ENCODE measurements at places on chromosomes 6 and 20.

DNA sequence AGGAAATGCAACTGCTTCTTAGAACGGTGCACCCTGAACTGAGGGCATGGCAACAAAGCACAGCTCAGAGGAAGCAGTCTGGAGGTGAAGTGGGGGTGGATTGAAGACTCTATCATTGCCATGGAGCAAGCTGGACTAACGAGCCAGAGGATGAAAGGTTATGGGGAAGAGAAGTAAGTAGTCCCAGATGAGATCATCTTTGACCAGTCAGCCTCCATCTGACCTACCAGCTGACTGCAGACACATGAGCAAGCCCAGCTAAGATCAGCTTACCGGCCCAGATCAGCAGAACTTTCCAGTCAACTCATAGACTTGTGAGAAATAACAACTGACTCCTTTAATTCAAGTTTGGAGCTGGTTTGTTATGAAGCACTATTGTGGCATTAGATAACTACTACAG is 9.1 kb upstream of the JAG1 start:
- no peak for DNase-seq

DNA sequence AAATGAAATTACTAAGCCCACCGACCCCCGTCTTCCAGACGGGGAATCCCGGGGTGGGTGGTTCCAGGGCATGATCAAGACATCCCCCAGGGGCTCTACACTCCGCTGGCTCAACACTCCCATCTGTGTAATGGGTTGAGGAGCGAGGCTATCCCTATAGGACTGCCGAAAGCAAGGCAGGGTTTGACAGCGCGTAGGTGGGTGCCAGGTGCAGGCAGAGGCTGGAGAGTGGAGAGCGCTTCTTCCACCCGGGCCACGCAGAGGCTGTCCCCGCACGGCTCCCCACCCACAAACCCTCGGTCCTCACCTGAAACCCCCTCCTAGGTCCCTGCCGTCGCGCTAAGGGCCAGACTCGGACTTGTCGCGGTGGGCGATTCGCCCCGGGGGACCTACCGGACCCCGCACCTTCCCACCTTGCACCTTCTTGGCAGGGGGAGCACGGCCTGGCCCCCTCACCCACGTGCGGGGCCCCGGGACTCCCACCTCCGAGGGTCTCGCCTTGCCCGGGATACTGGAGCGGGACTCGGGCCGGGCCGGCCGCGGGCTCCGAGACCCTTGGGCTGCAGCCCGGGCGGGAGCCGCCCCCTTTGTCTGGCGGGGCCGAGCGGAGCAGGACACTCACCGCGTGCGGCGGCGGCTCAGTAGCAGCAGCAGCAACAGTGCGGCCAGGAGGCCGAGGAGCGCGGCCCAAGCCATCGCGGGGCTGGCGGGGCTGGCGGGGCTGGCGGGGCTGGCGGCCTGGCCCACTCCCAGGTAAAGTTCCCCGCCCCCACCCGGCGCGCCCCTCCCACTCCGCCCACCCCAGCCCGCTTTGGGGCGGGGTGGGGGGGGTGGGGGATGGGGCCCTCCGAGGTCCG is at the start of gene PTGIS:
Gene PTGIS, minus strand, starts transcription at position 717 of the 857 bp plus-strand sequence. Its CDS starts 21 bp downstream, at position 696.
- no peak for DNase-seq

GRCh38 chr6:82989736-82990290 is 75.8 kb downstream of the UBE3D start:
- DNase-seq = no peak

- DNase-seq = no peak
These were observed 64.9 kb upstream of the BTBD3 start for GRCh38 chr20:11852811-11853210.

DNA sequence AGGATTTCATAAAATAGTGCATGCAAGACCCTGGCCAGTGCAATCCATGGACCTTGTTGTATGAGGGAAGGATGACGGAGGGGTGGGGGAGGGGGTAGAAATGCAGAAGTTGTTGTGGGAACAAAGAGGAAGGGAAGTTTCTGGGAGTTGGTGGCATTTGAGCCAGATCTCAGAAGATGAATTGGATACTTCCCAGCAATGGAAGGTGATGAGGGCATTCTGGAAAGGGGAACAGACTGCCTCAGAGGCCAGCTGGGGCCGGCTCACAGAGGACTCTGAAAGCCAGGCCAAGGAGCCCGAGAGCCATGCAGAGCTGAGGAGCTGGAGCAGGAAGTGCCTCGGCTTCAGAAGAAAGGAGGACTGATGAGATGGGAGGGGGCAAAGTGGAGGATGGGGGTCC is 2.7 kb downstream of the TMEM74B start:
- DNase-seq = no peak

GRCh38 chr6:75386050-75386770 is 101.6 kb upstream of the TMEM30A start:
- DNase-seq = no peak

- DNase-seq = no peak
These were observed 2.2 kb upstream of the TAP2 start for GRCh38 chr6:32840604-32841246.

DNA sequence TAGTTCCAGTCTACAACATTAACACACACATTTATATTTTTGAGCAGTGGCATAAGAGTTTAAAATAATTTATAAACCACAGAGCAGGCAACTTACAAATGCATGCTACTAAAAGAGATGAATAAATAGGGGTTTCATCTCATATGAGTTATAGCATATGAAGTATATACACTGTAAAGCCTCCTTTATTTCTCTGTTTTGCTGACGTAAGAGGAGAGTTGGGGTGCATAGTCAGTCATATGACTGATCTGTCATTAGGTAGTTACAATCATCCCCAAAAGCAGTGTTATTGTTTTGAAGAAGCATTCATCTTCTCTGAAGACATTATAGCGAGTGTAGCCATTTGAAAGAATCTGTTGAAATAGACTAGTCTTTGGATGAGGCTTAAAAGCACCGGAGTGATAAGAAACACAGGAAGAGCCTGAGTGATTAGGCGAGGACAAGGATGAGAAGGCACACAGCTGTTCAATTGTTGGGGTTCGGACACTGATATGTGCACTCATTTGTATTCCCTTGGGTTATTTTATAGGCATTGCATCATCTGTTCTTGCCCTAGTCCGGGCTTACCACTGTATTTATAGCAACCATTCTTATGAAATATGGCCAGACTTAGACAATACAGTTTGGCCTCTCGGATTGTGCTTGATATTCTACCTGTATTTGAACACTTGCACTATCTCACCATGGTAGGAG is 325.7 kb downstream of the SAMD5 start:
- no peak for DNase-seq

DNA sequence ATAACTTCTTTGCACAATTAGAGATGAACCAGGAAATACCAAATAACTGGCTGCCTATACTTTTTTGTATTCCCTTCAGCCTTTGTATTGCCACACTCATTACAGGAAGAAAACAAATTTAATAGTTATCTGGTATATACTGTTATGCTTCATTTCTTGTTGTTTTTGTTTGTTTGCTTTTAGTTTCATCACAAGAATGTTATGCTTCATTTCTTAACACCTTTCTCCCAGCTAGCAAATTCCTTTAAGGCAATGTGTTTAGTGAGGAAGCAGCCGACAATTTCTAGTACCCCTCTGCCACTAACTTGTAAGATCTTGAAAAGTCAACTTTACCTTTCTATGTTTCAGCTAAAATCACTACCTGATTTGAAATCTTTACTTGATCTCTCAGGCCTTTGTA is 1.4 kb downstream of the NCOA6 start:
- DNase-seq = no peak

DNA sequence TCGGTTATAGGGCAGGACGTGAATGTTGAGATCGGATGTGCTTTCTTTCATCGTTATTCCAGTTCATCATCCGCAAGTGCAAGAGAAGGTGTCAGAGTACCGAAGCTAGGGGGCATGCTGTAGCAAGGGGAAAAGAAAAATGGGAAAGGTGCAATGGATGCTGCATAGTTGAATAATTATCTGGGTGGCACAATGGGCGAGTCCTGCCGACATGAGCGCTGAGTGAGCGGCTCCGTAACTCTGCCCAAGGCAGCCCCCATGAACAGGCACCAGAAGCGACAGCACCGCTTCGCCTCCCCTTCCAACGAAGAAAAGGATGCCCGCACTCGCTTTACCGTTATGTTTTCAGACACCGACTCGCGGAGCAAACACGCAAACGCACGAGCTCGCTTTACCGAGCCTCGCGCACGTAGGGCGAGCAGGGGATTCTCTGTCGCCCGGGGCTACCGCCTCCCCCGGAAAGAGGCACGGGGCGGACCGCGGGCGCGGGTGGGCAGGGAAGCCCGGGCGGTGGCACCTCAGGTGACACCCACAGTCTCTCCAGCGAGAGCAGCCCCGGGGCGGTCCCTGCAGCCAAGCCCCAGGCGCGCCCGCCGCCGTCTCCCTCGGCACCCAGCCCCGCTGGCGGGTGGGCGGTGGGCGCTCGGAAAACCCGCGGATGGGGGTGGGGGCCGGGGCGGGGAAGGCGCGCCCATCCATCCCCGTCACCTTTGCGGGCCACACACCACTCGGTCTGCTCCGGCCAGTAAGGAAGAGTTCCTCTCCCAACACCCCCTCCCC is 654 bp downstream of the WASF1 start:
- DNase-seq = peak; percentile 84

DNA sequence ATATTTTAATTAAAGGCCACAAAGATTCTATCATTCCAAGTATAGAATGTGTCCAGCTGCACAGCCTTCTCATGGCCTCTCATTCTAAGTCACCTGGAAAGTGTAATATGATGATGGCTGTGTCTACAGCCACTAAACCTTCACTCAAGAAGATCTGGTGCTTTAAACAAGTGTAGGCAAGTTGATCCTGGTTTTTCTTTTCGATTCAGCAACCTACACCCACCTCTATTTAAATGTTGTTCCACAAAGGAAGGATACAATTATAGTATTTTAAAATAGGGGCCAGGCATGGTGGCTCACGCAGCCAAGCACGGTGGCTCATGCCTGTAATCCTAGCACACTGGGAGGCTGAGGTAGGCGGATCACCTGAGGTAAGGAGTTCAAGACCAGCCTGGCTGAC is 25.5 kb upstream of the DST start:
- no peak for DNase-seq

GRCh38 chr20:38209054-38209675 is 44.1 kb upstream of the TGM2 start:
- DNase-seq = no peak

DNA sequence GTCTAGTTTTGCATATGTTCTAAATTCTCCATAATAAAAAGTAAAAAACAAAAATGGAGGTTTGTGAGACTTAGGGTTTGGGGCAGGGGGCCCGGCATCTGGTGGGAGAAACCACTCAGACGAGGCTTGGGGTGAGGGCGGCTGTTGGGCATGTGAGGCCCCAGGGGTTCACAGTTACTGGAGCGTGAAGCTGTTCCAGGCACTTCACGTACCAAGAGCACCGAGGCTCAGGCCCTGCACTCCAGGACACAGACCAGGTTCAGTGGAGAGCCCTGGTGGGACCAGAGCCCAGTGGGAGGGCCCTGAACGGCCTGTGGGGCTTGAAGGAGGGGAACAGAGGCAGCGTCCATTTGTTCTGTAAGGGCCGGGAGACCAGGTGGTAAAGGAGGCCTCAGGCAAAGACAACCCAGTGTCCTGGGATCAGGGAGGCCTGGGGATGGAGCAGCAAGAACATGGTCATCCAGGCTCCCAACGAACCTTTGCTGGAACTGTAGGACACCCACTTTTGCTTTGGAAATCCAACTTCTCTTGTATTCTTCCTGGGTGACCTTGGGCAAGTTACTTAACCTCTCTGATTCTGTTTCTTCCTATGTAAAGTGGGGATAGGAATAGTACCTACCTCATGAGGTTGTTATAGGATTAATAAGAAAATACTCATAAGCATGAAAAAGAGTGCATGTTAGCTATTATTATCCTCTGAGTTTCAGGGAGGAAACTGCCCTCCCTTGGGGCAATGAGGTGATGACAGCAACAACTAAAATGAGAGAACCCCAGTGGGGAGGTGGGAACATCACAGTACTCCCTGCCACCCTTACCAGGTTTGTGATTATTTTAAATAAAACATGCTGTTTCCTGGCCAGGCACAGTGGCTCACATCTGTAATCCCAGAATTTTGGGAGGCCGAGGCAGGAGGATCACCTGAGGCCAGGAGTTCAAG is 1.1 kb upstream of the FGD2 start:
- DNase-seq = no peak

DNA sequence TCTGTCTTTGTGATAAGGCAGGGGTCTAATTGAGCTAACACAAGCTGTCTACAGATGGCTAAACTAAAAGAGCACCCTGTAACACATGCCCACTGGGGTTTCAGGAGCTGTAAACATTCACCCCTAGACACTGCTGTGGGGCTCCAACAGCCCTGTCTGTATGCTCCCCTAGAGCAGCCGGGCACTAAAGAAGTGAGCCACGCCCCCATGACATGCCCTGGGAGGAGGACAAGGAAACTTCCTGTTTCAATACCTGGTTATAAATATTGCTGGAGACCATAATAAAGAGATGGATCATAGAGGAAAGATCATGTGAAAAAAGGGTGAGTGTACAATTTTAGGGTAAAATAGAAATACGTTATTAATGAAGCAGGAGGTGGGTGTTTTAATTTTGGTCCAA is 667.7 kb upstream of the AGPAT4 start:
- DNase-seq = no peak

GRCh38 chr6:166958926-166959861 is 2.8 kb upstream of the RNASET2 start:
- no peak for DNase-seq

DNA sequence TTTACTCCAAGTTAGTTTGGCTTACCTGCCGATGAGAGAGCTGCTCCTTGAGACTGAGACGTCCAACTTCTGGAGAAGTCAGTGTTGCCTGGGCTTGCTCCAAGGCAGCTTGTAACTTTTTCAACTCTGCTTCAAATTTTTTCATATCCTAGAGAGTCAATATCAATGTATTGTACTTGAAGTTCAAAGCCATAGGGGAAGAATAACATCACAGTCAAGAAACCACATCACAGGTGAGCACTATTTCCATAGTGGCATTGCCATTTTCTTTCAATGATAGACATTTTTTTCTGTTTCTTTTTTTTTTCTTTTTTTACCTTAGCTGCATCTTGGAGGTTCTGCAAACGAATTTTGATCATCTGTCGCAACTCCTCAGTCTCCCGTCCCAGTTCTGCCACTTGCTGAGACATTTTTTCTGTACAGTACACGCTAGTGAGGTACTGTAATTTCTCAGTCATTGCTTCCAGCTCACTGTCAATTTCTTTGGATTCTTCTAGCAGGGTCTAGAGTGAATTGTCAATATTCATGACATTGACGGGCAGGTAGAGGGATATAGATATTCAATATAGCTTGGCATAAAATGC is 326.7 kb downstream of the SYNE1 start:
- no peak for DNase-seq

GRCh38 chr6:33915134-33915533 is 111.3 kb upstream of the MLN start:
- DNase-seq = no peak

Measured in NCI-H774 (cell line).